ENCODE measurements at places on chromosomes 11 and 22.

DNA sequence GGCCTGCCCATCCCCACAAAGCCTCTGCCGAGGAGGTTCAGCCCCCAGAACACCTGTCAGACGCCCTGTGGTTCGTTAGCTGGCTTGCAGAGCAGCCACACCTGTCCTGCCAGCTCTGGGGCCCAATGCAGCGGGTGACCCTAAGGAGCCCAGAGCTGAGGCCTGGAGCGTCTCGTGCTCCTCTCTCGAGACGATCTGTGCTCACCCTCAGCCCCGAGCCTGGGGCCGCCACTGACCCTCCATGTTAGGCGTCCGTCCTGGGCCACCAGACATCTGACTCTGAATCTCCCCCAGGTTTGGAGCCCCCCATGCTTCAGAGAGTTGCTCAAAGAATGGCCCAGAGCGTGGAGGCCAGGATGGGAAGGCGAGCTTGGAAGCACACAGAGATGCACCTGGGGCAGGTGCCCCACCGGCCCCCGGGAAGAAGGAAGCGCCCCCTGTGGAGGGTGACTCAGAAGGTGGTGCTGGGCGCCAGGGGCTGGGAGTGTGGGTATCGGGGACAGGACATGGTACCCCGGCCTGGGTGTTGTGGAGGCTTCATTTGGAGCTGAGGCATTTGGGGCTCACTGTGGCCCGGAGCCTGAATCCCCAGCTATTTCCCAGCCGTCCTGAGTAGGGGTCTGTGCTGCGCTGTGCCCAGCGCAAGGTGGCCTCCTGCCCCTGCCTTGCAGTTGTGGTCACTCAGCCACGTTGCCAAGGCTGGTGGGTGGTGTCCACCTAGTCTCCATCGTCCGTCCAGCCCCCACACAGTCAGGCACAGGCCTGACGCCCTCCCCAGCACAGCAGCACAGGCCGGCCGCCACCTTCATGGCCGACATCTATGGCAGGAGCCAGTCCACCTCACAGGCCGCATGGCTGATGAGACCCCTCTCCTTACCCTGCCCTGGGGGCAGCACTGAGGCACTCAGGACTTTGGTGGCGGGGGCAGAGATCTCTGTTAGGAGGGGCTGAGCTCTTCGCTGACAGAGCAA is 36.2 kb downstream of the SBF1 start:
- no peak for DNase-seq

GRCh38 chr11:123406441-123407129 is 23.5 kb upstream of the GRAMD1B start:
- DNase-seq, result no peak

DNA sequence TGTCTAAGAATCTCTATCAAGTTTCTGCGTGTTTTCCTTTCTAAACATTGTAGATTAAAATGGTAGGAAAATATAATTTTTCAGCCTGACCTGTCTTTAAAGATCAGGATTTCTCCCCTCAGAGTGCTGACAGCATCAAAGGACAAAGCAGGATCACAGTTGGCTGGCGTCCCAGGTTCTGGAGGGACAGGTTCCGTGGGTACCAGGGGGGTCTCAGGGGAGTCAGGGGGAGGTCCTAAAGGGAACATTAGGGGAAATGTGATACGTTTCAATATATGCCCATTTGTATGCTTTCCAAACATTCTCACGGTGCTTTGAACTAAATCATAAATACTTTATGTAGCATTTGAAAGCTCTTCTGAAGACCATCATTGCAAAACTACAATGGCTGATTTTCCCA is 3.4 kb downstream of the MMP3 start:
- no peak for DNase-seq

DNA sequence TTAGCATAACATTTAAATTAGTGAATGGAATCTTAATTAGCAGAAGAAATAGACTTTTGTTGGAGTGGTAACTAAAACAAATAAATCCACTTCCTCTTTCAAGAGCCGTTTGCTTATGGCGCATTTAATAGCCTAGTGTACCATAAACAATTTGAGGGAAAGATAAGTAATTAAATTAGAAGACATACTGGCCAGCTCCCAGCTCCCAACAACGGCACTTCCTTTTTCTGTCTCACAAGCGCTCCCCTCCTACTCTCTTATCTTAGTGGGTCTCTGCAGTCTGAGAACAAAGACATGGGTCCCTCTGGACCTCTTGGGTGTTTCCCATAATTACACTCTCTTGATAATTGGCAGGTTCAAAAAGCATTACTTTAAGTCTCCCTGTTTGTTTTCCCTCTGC is 146.0 kb downstream of the OPCML start:
- no peak for DNase-seq

- DNase-seq, result no peak
Measured at GRCh38 chr22:42732081-42732480, 11.4 kb upstream of the A4GALT start.

- DNase-seq, result no peak
Measured at GRCh38 chr22:39656495-39657490, 86.2 kb downstream of the CACNA1I start.

DNA sequence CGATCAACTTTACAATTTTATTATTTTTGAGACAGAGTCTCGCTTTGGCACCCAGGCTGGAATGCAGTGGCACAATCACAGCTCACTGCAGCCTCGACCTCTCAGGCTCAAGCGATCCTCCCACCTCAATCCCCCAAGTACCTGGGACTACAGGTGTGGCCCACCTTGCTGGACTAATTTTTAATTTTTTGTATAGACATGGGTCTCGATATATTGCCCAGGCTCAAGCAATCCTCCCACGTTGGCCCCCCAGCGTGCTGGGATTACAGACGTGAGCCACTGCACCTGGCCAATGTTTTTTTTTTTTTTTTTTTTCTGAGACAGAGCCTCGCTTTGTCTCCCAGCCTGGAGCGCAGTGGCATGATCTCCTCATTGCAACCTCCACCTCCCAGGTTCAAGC is 2.0 kb upstream of the PPFIA1 start:
- no peak for DNase-seq

DNA sequence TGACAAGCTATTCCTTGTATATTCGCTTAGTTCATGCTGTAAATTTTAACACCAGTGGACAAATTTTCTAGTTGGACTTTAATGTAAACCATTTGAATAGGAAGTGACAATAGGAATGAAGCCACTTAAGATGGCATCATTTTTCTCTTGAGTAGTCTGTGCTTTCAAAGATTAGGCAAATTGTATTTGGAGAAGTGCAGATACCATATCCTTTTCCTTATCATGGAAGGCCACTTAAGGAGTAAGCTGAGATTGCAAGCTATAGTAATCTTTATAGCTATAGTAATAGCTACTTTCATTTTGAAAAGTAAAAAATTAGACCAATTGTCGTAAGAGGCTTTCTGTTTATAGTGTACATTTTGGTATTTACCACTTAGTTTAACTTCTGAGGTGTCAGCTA is 12.8 kb downstream of the CAPRIN1 start:
- no peak for DNase-seq
